ENCODE measurements at places on chromosomes 3 and 15.
A peak's percentile ranks its signal among the peaks of the same experiment; 100 is the strongest.

DNA sequence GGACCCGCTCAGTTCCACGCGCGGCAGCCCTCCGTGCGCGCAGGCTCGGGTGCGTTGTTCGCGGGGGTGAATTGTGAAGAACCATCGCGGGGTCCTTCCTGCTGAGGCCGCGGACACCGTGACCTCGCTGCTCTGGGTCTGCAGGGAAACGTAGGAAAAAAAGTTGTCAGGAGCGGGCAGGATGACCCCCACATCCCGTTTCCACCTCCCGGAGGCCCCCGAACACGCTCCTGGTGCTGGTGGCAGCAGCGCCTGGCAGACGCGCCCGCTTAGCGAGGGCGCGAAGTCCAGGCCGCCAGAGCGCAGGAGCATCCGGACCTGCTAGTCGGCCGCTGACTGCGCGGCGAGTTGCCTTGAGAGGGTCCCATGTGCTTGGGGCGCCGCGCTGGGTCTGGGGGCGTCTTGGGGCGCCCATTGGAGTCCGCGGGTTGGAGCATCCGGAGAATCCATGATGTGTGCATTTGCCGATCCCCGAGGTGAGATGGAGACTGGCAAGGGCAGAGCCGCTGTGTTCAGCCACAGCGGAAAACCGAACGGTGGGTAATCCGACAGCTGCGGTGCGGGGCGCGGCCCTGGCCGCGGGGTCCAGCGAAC is 520 bp downstream of the GREM1 start:
- DNase-seq = no peak

DNA sequence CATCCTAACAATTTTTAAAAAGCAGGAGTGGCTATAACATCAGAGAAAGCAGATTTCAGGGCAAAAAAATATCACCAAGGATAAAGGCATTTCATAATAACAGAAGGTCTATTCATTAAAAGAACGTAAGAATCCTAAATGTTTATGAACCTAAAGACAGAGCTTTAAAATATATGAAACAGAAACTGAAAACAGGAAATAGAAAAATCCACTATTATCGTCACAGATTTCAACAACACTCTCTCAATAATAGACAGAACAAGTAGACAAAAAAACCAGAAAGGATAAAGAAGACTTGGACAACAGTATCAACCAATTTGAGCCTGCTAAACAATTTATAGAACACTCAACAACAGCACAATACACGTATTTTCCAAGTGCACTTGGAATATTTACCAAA is 71.4 kb downstream of the FBXL22 start:
- DNase-seq = no peak

GRCh38 chr3:34258271-34258998 is 460.0 kb downstream of the PDCD6IP start:
- no peak for DNase-seq

DNA sequence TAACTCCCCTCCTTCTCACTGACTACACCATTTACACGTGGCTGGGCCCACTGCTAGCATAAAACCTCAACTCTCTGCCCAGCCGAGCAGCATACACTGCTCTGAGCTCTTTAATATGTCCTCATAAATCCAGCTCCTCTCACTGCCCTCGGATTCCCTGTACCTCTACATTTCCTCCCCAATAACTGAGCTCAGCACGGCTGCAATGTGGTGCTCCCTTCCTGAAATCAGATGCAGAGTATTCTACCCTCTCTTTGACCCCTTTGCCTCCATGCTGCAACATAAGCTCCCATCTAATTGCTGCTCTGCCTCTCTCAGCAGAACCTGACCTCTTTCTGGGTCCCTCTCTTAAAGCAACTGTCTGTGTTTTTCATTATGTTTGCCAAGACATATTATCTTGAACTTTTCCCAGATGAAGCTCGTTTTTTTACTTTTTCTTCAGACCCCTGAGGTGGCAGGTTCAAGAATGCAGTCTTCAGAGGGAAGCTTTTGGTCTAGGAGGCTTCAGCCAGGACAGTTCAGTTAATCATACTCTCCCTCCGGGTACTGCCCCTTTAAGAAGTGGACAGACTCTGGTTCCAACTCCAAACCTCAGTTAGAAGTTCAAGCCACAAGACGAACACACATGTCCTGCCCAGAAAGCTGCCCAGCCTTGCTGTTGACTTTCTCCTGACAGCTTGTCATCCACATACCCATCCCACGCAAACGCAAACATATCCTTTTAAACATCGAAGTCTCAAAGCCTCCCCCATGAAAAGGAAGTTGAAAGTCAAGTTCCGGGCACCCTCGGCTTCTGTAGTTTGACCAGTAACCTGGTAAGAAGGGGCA is 81.1 kb upstream of the NEO1 start:
- DNase-seq = peak; percentile 83

- DNase-seq = no peak
Measured at GRCh38 chr3:112587336-112587735, 25.5 kb downstream of the SLC35A5 start.

DNA sequence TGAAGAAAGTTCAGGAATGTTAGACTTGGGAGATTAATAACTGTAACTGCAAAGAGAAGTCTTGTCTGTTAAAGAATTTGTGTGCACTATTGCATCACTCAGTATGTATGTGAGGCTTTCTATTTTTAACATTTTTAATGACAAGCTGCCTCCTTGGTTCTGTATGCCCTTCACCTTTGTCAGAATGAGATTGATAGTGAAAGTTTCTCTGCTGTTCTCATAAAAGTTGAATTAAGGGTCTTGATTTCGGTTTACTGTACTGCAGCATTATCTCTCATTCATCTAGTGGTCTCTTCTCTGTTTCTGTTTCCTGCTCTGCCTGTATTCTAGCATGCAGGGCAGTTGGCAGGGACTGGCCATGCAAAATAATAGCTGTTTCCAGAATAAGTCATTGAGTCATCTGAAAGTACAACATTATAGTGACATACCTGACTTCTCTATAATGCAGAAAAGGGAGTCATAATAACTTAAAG is 454.9 kb downstream of the IL5RA start:
- no peak for DNase-seq

- no peak for DNase-seq
Measured at GRCh38 chr15:78351539-78351938, 11.4 kb downstream of the CRABP1 start.

DNA sequence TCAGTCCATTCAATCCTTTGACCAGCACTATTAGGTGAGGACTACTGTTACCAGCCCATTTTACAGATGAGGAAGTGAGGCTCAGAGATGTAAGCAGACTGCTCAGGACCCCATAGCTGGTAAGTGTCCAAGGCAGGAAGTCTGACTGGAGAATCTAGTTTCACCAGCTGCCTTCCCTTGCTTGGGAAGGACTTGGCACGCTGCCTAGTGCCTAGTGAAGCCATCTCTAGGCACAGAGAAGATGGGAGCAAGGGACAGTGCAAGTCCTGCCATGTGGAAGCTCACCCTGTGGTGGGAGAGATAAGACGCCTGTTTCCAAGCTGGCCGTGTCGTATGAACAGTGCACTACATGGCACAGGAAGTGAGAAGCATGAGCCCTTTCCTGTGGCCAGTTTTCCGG is 111.8 kb upstream of the TMC3 start:
- no peak for DNase-seq

DNA sequence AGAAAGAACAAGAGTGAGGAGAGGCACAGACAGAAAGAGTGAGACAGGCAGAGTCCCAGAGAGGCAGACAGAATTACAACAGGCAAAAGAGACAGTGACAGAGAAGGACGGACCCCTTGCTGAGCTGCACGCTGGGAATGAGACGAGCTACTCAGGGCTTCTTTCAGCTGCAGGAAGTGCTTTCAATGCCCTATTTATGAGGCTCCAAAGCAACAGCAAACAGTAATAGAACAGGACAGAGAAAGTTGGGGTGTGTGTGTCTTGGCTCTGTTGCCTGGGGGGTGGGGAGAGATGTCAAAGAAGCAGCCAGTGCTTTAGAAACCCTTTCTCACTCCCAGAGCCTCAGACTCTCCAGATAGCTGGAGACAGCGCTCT is 502 bp upstream of the TIMP4 start:
- DNase-seq = peak; percentile 24

DNA sequence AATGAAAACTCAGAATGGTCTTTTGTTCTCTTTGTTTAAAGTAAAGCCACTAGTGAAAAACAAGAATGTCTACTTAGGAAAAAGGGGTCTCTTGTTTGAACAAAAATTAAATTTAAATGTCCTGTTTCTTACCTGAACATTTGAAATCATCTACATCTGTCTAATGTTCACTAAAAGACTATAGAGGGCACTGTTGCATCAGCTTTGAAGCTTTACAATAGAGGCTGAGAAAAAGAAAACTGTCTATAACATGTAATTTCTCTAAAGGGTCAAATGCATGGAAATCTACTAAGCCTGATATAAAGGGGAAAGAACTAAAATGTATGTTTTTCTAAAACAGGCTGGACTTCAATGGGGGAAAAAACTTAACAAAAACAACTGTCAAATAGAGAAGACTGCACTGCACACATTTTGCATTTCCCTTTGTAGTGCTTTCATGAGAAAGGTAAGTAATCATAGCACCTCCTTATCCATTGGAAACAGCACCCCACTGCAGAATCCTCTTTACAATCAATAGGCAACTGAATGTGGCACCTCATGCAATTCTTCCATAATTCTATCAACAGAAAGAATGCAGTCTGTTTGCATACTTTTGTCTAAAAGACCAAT is 26.3 kb downstream of the DPH6 start:
- peak; percentile 84 for DNase-seq

DNA sequence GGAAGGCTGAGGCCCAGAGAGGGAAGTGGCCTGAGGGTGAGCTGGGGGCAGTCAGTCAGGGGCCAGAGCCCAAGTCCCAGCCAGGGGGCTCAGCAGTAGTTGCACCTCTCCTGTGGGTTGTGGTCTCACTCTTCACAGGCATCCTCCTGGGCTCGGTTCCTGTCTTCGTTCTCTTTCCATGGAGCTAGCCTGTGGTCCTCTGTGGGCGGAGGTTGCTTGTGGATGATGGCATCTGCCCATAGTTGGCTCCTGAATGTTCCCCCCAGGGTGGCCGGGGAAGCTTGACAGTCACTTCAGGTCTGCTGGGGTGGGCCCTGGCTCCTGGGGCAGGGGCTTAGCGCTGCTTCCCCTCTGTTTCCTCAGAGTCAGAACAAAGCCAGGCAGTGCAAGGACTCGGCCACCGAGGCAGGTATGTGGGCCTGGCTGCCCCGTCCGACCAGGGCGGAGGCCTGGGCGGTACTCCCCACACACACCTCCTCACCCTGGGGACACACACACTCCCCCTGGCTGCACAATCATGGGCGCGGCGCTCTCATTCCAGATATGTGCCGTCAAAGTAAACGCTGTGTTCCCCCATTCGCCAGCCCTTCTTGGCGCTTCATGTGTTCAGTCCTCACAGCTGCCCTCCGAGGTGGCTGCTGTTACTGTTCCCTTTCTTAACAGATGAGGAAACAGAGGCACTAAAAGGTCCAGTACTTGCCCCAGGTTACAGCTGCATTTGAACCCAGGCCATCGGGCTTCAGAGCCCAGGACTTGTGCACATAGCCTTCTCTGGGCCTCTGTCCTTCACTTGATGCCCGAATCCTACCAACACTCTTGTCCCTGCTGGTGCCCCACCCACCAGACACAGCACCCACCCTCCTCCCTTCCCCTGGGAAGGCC is 34.5 kb downstream of the PSTPIP1 start:
- DNase-seq = no peak

DNA sequence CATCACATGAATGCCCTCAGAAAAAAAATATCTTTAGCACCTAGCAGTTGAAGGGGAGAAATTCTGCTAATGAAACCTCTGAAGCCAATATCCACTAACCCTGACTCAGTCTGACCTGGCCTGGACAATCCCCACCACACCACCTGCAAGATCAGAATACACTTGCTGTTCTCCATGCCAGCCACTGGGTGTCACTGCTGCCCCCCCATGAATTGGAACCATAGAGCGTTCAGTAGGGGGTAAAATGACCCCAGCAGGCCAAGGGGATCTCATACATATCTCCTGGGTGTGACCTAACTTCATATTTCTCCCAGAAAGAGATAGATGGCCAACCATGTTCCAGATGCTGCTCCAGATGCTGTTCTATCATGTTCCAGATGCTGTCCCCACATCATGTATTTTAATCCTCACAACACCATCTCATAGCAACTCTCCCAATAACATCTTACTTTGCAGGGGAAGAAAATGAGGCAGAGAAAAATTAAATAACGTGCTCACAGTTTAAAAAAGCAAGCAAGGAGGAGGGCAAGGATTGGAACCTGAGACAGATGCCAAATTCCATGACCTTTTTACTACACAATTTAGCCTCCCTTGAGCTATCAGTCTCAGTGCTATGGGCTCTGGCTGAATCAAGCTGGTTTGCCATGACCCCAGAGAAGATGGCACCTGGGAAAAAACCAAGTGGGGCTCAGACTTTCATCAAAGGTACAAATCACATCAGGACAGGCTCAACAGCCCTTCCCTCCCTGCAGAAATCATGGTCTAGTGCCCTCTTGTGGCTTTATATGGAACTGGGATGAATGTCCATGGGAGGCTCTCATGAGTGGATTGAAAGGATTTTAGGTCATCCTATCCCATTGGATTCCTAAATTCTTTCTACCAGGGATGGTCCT is 12.4 kb downstream of the NTRK3 start:
- DNase-seq = peak; percentile 29

DNA sequence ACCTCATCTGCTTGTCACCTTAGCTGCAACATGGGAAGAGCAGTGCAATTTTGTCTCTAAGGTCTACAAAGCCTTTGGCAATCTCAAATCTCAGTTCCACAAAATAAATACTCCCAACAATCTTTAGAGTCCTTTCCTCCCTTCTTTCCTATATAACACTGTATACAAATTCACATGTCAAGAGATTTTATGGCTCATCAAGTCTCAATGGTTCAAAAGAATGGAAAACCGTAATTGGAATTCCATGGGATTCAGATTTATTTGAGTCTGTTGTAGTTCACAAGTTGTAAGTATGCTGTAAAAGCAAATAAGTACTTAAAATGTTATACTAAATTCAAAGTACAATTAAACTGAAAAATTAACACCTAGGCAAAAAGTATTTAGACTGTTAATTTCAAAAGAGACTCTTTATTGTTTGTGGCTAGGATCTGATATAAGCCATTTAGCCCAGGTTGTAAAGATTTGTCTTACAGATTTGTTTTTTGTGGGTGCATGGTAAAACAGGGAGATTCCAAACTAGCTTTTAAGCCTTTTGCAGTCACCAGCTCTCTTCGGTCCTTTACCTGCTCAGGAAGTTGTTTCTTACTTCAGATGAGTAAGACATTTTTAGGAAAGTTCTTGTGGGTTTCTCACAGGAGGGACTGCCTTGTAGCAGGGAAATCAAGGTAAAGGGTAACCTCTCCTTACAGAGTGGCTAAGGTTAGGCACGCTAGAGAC is 50.1 kb downstream of the CMSS1 start:
- DNase-seq = no peak

DNA sequence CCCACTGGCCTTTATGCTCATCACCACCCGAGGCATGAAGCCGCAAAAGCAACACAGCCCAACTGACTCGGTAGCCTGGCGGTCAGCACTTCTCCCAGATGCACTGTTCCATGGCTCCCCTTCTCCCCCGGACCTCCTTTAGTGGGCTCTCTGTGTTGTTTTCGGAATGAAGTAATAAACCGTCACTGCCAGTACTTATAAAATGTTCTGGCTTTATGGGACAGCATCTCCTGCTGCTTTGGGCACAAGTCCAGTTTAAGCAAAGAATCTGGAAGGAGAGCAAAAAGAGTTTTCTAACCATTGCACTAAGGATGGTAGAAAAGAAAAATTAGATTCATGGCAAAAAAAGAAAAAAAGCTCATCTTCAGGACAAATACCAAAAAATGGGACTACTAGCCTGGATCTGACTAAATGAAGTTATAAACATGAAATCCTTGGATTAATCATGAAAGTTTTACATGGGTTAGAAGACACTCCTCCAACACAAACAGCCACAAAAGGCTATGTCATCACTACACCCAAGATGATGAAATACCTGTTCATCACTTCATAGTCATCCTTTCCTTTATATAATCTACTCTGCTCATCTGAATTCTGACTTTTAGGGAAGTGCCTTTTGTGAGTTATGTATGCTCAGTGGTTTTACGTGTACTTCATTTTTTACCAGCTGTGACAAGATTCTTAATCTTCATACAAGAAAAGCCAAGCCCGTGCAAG is 89.5 kb upstream of the UBE2E2 start:
- no peak for DNase-seq

Measured in kidney (tissue), 22 donors.